ENCODE measurements at places on chromosomes 16 and 17.

DNA sequence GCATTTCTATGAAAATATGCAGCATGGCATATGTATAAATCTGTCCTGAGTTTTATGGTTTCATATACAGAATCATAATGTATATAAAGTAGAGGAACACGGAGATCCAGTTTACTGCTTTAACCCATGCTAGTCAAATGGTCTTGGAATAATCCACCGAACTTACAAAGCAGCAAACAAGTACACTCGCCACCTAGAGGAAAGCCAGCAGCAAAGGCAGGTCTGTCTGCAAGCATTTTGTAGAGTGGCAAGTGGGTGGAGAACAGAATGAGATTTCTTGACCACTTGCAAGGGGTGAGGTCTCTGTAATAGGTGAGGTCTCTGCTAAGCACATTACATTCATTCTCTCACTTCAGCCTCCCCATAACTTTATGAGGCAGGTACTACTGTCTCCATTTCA is 308.3 kb downstream of the CA10 start:
- peak; percentile 54 for DNase-seq

DNA sequence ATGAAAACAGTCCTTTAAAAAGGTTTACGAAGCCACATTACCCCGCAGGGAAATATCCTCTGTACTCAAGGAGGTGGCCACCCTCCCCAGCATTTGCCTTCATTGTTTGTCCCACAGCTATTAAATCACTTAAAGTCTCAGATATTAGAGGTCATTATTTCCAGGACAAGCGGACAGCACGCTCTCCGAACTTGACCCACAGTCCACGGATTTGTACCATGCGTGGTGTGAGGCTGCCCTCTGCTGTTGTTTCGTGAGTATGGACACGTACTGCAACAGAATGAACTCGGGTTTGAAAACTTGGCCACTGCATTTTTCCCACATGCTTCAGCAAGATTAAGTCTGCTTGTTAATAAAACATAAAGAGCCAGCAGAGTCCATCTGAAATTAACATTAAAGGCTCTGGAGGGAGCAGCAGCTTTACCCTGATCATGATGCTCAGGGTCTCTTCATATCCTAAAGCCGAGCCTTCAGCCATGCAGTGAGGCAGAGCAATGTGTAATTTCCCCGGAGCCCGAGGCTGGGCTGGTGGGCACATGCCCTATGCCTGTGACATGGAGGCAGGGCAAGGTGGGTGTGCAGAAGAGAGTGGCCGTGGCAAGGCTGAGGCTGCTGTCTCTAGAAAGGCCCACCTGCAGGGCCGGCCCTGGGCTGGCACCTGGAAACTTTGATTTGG is 19.7 kb downstream of the MEAK7 start:
- peak; percentile 56 for DNase-seq

- no peak for DNase-seq
These were observed 149.4 kb upstream of the HS3ST3A1 start for GRCh38 chr17:13750816-13751793.

- DNase-seq, result no peak
These were observed 54.1 kb downstream of the TNFRSF13B start for GRCh38 chr17:16917671-16918394.

DNA sequence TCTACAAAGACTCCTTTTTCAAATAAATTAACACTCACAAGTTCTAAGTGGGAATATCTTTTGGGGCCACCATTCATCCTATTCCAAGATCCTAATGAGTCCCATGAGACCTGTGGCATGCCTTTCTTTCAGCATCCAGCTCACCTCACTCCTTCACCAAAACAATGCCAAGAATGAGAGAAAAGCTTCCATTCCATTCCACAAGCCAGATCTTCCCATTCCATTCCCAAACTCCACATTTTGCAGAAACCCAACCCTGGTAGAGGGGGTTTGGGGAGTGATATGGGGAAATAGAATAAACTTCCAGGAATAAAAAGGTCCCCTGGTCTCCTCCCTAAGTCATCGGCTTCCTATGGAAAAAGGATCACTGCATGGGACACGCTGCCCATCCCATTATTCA is 392.2 kb downstream of the NPIPA8 start:
- no peak for DNase-seq

- DNase-seq, result no peak
These were observed 1.4 kb downstream of the DHX33 start for GRCh38 chr17:5467416-5467815.

GRCh38 chr17:8402921-8403536 is 5.4 kb upstream of the RNF222 start:
- peak; percentile 32 for DNase-seq

DNA sequence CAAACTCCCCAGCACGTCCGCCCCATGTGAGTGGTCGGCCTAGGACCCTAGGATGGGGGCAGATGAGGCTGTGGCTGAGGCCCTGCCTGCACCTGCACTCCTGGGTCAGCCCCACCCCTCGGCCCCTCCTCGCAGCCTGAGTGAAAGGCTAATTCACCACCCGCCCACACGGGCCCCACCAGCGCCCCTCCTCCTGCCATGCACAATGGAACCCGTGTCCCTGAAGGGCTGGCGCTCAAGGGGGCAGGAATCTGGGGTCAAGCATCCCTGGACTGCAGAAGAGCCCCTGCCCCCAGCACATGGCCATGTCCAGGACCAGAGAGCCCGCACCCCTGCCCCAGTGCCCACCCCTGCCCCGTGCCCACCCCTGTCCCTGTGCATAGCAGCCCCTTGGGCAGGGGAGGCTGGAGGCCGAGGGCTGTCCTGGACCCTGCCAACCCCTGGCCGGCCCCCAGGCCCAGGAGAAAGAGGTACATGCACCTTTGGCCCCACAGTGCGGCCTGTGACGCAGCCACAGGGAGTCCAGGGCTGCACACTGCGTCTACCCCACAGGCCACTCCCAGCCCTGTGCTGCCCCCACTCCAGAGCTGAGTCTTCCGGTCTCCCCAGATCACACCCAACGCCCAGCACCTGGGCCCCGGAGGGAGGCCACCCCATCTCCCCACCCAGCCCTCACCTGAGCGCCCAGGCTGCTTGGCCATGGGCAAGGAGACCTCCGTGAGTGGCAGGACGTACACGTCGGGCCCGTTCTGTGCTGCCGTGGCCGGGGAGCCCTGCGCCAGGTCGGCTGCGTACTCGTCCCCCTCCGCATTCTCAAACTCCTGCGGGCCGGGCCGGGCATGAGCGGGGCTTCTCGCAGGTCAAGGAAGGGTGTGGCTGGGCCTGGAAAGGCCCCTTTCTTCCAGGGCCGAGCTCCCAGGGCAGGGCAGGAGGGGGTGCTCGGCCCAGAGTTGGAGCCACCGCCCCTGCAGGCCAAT is 34.6 kb upstream of the PVALEF start:
- DNase-seq, result no peak

DNA sequence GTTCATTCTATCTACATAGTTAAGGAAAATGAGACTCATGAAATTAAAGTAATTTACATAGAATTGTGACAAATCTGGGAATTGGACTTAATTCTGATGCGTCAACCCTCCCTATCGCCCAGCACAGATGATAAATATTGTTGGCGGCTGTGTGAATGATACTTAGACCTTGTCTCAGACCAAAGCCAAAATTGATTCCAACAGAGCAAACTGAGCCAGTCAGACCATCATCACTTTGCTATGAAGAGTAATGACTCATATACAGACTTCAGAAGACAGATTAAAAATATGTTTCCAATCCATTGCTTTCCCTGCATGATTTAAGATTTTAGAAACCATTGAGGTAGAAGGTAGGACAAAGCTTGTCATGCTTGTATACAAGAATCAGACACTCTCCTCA is 1156.7 kb upstream of the CDH8 start:
- no peak for DNase-seq

DNA sequence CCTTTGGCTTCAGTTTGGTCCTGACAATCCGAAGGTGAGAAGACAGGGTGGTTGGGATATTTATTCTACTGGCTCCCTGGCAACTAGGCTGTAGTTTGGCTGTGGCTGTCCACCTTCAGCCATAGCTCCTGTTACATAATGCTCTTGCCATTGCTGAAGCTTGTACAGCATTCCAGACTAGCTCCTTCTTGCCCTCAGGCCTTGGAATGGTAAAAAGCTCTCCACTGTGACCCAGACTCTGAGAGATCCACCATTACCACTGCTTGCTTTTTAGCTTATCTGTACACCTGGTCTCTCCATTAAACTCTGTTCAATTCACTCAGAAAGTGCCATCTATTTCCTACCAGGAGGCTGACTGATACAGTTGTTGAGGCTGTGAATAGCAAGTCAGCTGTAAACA is 231.8 kb upstream of the MON1B start:
- DNase-seq, result no peak

GRCh38 chr16:24838554-24839266 is 7.1 kb upstream of the SLC5A11 start:
- DNase-seq, result peak; percentile 42

DNA sequence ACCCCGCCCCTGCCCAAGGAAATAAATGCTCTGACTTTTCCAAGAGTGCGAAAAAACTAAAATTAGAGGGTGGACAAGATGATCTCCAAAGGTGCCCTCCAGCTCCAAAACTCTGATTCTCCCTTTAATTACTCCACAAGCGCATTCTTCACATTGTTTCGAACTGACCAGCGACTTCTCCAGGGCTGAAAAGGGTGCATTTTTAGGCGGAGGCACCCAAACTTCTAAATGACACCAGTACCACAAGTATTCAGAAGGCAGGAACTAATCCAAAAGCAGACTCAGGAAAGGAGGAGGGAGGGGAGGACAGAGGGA is 750 bp downstream of the ZFHX3 start:
- no peak for DNase-seq

- DNase-seq, result no peak
These were observed 19.9 kb downstream of the ZNF200 start for GRCh38 chr16:3214904-3215600.

DNA sequence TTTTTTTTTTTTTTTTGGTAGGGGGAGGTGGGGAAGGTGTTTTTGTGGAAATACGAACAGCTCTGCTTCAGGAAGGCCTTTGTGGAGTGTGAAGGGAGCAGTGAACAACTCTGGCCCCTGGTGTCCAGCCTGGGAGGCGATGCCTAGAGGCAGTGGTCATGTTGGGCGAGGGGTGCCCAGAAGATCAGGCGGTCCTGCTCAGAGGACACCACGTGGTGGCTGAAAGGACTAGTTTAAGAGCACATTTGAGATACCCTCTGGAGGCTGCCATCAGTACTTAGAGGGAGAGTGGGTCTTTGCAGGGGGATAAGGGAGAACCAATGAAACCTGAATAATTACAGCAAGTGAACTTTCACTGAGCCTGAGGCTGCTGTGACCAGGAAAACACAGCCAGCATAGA is 40.1 kb upstream of the RHOT1 start:
- no peak for DNase-seq

DNA sequence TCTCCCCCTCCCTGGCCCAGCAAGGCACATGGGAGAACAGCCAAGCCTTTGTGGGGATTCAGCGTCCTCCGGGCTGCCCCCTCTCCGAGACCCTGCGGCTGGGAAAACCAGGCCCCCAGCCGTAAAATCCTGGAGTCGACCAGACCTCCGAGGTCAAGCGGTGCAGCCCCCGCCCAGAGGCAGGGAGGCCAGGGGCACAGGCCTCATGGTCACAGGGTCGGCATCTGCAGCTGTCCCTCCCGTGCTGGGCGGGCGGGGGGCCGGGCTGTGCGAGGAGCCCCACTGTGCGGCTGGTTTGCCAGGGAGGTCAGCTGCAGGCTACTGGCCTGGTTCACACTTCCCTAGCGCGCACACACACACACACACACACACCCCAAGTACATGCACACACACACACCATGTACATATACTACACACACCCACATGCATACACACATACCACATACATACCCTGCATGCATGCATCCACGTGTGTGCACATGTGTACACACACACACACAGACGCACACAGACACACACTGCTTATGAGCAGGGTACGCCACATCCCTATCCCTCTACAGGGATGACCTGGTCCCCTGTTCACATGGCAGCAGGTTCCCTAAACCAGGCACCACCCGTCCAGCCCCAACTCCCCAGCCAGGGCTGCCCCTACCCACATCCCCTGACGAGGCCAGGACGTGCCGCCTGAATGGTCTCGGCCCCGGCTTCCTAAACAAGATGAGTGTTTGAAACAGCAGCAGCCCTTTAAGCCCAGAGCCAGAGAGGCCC is 108.9 kb upstream of the CIBAR2 start:
- DNase-seq, result no peak

GRCh38 chr17:79951361-79952264 is 84.1 kb downstream of the TBC1D16 start:
- DNase-seq, result no peak

- peak; percentile 10 for DNase-seq
These were observed 17.7 kb downstream of the SOCS7 start for GRCh38 chr17:38369124-38369886.

GRCh38 chr16:66706506-66706880 is 9.9 kb upstream of the CMTM4 start:
- DNase-seq, result no peak

- no peak for DNase-seq
These were observed 9.6 kb downstream of the CFDP1 start for GRCh38 chr16:75423723-75424104.

DNA sequence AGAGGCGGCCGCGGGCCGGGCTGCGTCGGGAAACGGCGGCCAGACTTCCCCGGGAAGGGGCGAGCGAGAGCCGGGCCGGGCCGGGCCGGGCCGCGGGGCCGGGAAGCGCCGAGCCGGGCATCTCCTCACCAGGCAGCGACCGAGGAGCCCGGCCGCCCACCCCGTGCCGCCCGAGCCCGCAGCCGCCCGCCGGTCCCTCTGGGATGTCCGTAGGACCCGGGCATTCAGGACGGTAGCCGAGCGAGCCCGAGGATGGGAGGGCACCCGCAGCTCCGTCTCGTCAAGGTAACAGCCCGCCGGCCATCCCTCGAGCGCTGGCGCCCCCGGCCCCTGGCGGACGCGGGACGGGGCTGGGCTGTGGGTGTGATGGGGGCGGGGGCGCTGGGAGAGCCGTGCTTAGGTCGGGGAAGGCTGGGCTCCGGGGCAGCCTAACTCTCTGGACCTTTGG is at the start of gene CRHR1:
Gene CRHR1 (plus strand): TSS at position 28 of the 448 bp plus-strand sequence. CDS start 225 bp downstream, at position 253.
- peak; percentile 67 for DNase-seq

DNA sequence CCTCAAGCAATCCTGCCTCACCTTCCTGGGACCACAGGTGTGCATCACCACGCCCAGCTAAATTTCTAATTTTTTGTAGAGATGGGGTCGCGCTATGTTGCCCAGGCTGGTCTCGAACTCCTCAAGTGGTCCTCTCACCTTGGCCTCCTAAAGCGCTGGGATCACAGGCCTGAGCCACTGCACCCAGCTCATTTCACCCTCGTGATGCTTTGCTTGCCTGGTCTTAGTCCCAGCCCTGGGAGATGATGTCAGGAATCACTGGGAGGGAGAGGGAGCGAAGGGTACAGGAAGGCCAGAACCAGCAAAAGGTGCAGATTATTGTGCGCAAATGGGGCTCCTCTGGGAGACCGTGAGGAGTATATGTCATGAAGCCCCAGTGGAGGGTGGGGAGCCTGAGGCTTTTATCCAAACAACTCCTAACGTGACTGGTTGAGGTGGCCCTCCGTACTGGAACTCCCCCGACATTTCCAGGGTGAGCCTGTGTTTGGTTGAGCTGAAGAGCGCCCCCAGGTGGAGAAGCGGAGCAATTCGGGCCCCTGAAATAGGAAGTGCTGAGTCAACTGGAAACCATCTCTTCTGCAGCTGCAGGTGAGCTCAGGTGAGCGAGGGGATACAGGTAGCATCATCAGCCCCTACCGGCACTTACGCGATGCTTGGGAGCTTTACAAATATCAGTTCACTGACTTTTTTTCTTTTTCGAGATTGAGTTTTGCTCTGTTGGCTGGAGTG is 41.2 kb upstream of the HAPSTR1 start:
- peak; percentile 7 for DNase-seq

- peak; percentile 61 for DNase-seq
These were observed 36.2 kb upstream of the PPM1D start for GRCh38 chr17:60563743-60564142.

- DNase-seq, result peak; percentile 84
These were observed 5.0 kb upstream of the PPP1R1B start for GRCh38 chr17:39621523-39622379.
